ENCODE measurements at places on chromosomes 12 and 14.

DNA sequence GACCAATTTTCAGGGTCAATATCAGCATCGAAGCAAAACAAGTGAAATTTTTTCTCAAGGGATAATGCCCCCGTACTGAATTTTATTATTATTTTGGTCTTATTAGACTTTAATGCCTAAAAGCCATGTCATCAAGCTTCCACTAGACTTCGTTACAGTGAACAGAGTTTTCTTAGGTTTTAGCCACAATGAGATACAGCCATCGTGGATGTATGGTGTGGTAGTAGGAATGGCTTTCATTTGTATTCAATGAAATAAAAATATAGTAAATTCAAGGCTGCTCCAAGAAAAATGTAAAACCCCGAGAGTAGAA is 11.7 kb downstream of the TAOK3 start:
- DNase-seq: no peak

DNA sequence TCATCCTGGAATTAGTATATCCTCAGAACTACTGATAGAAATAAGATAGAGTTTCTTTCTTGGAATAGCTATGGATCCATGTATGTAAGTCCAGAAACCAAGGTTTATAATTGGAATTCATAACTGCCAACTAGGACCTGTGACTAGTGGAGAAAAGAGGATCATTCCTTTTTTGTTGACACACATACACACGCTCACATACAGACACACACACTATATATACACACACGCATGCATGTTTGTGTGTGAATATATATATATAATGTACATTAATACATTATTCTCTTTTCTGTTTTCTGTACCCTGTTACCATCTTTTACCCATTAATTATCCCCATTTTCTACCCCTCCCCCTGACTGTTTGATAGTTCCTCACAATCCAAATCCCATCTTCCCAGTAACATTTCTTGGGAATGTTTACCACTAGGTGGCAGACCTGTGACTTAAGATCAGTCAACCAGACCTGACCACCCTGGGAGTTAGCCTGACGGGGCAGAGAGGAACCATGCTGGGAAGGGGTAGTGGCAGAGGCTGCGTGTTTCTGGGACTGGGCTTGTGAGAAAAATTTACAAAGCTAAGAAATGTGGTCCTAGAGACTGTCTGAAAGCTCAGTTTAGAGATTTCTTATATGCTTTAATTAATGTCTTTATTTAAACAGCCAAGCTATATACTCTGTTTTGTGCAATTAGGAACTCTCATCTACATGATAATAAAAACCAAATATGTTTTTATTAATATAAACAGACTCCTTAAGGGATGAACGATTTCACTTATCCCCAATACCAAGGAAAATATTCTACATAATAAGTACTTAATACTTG is 308.0 kb downstream of the PPFIA2 start:
- no peak for DNase-seq

- no peak for DNase-seq
Observed at GRCh38 chr12:124369055-124369826, 74.3 kb downstream of the RFLNA start.

DNA sequence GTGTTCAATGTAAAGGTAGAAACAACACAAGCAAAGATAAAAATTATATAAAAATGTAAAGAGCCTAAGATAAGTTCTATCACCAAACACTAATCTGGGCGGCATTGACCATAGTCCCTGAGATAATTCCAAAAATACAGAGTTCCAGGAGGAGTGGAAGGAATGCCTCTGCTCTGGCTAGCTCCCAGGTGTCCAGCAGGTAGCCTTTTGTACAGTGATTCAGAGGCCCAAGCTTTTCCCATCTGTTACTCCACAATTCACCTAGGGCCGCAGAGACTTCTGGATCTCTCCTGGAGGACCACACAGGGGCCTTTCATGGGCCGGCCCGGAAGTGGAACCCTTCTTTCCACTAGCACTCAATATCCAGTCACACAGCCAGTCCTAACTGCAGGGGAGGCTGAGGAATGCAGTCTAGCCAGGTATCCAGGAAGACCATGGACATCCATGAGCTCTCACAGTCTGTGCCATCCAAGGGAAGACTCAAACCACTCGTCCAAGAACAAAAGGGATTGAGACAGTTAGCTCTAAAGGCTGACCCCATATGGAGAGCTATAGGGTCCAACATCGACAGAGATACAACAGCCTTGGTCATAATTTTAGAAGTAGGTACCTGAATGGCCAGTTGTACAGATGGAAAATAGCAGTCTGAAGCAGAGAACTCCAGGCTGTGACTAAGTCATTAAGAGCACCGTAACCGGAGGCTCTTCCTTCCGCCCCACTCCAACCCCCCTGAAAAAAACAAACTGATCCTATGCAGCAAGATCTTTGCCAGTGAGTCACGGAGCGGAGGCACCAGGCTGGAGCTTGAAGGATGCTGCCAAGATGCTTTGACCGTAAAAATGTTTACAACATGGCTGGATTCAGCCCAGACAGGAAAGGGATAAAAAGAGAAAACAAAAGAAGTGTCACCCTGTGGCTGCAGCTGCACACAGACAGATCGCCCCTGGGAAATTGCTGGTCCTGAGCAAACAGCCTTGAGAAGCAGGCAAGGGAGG is 204.8 kb downstream of the NUAK1 start:
- DNase-seq: no peak

- DNase-seq: no peak
Observed at GRCh38 chr14:104370256-104370870, 209.2 kb upstream of the C14orf180 start.
